ENCODE measurements at places on chromosomes 16 and 17.

DNA sequence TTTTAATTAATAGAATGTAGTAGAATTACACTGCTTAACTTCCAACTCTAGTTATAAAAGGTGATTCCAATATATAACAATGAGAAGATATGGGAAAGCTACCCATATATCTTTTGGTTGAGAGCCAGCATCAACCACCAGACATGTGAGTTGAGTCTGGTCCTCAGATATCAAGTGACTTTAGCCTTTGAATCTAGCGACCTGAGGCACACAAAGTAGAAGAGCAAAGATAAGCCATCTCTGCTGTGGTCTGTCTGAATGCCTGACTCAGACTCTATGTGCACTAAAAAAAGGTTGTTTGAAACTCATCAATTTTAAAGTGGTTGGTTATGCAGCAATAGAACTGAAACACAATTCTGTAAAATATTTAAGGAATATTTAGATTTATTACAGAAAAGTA is 492.5 kb upstream of the SOX9 start:
- DNase-seq: no peak

DNA sequence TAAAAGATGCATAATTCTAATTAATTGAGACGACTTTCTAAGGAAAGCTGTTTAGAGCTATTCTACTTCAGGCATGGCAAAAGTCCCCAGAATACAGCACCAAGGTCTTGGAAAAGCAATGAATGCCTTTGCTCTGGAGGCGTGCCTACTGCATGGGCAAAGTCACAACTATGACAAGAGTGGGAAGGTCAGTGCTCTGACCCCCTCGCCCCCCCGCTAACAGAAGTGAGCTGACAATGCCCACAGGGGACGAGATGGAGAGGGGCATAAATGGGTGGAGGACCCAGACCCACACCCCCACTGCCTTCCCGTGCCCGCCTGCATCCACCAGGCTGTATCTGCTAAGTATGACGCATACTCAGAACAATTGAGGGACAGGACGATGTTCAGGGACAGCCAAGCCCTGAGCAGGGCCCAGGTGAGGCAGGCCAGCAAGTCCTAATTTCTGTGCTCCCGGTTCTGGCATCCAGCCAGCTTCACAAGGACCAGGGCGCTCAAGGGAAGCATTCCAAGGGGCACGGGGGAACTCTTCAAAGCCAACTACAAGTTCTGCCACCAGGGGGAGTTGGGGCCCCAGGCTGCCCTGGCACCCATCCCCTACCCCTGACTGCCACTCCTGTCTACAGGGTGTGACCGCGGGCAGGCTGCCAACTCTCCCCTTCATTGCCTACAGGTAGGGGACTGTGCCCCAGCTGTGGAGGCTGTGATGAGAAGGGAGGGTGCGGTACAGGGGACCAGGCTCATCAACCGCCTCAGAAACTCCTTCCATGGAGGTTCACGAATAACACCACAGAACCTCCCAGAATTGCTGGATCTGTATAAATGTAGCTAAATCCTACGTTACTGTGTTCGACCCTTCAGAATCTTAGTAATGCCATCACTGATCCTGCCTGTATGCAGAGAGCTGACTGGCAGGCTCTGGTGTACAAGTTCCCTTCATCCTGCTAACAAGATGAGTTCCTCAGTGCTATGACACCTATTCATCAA is 20.8 kb downstream of the NPRL3 start:
- peak; percentile 37 for DNase-seq

DNA sequence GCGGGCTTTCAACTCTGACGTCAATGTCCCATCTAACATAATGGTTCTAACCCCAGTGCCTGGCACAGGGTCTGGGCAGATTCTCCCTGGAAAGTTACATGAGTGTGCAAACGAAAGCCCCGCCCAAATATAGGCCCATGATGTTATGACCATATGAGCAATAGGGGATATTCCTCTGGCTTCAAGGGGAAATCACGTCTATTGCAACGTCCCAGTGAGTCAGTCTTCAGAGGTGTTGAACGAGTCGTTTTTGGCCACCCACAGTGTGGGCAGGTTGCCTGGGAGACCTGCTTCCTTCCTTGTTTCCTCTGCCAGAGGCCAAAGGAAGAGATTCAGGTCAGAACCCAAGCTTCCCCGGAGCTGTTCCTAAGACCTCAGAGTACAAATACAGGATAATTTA is 30.3 kb downstream of the PIK3R5 start:
- DNase-seq: peak; percentile 76

- no peak for DNase-seq
Observed at GRCh38 chr16:22284637-22285036, 12.6 kb upstream of the POLR3E start.

DNA sequence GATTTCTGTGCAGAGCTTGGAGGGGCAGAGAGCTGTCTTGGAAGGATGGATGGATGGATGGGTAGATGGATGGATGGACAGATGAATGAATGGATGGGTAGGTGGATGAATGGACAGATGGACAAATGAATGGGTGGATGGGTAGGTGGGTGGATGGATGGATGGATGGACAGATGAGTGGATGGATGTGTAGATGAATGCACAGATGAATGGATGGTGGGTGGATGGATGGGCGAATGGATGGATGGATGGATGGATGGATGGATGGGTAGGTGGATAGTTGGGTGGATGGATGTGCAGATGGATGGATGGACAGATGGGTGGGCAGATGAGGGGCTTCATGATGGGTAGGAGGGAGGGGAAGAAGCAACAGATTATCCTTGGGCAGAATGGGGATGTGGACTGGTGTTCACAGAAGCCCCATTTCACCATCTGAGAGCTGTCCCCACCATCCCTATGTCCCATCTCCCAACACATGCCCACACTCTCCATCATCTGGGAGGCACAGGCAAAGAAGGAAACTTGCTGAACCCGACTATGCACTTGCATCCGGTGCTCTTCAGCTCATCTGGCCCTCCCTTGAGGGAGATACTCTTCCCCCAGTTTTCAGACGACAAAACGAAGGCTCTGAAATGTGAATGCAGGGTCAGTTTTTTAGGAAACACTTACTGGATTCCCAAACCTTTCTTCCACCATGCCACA is 57.2 kb downstream of the IL21R start:
- no peak for DNase-seq

GRCh38 chr16:30656974-30657865 is 1.0 kb upstream of the FBRS start:
- no peak for DNase-seq

- no peak for DNase-seq
Observed at GRCh38 chr16:56641166-56641565, 2.7 kb downstream of the MT1A start.

GRCh38 chr17:79948406-79948944 is 87.2 kb downstream of the TBC1D16 start:
- no peak for DNase-seq

- no peak for DNase-seq
Observed at GRCh38 chr17:40648384-40648968, 858 bp upstream of the SMARCE1 start.

GRCh38 chr17:82869536-82869935 is 29.7 kb upstream of the ZNF750 start:
- no peak for DNase-seq

DNA sequence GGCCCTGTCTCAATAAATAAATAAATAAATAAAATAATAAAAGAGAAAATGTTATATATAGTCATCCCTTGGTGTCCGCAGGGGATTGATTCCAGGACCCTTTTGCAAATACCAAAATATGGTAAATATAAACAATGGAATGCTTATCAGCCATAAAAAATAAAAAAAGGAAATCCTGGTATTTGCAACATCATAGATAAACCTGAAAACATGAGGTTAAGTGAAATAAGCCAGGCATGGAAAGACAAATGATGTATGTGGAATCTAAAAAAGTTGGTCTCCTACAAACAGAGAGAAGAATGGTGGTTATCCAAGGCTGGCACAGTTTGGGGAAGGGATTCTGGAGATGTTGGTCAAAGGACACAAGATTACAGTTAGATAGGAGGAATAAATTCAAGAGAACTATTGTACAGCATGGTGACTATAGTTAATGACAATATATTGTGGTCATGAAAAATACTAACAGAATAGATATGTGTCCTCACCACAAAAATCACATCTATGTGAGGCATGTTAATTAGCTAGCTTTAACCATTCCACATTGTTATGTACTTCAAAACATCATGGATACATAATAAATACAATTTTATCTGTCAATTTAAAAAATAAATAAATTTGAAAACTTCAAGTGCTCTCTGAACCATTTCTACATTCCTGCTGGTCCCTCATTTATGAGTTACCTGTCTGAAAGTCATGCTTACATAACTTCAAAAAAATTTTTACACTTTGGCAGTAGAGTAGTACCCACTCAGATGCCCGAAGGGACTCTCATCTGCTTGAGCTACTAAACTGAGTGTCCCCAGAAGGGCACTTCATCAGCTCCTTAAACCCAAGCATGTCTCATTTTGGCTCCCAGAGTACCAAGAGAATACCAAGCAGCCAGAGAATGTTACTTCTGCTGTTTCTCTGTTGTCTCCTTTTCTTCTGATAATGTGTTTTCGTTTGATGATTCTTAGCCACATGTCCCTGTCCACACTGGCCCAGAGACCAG is 26.6 kb downstream of the N4BP1 start:
- no peak for DNase-seq

DNA sequence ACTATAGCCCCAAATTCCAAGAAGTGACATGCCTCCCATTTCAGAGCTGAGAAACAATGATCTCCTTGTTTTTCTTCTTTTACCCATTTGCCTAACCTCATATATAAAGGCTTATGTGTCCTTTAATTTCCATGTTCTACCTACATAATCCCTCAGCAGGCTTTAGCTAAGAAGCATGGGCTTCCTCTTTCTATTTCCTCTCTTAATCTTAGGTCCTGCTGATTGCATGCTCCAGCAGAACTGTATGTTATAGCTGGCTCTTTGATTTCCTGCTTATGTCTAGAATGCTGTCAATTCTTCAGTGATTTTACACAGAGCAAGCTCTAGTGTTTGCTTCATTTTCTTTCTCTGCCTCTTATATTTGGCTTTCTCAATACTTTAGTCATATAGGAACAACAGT is 151.7 kb upstream of the COX10 start:
- DNase-seq: peak; percentile 84

DNA sequence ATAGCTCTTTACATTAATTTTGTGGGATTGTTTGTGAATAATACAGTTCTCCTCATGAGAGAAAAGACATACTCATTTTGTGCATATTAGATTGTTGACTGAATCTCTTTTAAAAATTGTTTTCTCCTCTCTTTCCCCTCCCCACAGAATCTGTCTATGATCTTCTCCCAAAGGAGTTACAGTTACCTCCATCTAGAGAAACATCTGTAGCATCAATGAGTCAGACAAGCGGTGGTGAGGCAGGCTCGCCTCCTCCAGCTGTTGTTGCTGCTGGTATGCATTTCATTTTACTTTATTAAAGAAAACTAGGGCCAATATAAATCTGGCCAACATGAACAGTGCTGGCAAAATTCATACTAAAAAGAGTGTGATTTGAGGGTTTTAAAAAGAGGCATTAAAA is 60.5 kb downstream of the NFAT5 start:
- DNase-seq: no peak

- no peak for DNase-seq
Observed at GRCh38 chr17:8186446-8186786, 3.6 kb downstream of the BORCS6 start.

DNA sequence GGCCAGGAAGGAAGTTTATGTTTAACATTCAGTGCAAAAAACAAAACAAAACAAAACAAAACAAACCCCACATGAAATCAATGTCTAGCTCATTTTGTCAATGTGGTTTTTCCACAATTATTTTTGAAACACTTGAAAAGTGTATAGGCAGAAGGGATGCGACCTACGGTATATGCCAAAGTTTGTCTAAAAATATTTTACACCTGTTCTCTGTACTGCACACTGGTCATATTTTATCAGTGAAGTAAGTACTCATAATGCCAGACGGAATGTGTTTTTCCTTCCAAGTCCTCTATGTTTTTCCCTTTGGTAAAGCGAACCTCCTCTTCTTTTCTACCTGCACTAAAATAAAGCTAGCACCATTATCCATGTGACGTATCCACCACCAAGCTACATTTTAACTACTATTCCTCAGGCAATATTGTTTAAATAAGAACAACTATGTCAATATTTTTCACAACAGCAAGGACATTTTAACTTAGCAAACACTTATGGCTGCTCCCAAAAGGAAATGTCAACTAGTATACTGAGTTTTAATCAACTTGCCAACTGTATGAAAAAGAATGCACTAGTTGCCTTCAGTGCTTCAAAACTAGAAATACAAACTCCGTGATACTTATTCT is 10.3 kb downstream of the TOB1 start:
- DNase-seq: no peak

- DNase-seq: no peak
Observed at GRCh38 chr17:76581515-76581914, 4.1 kb downstream of the ST6GALNAC2 start.

GRCh38 chr16:85395207-85395912 is 217.8 kb upstream of the GSE1 start:
- DNase-seq: peak; percentile 68

DNA sequence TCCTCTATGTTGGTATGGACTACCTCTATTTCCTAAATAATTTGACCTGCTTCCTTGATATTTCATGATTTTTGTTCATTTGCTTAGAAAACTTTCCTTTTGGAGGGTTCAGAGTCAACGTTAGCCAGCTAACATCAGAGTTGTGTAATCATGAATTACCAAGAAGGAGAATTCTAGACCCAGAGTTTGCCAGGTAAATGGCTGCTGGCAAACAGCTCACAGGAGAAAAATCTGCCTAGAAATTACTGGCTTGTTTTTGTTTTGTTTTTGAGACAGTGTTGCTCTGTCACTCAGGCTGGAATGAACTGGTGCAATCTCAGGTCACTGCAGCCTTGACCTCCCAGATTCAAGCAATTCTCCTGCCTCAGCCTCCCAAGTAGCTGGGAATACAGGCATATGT is 111.4 kb upstream of the SALL1 start:
- DNase-seq: no peak

GRCh38 chr16:47258874-47259461 is 115.2 kb upstream of the NETO2 start:
- DNase-seq: peak; percentile 11

GRCh38 chr17:79808763-79809529 is 12.1 kb upstream of the CBX8 start:
- peak; percentile 19 for DNase-seq

- no peak for DNase-seq
Observed at GRCh38 chr17:82823004-82823403, 16.8 kb downstream of the ZNF750 start.

DNA sequence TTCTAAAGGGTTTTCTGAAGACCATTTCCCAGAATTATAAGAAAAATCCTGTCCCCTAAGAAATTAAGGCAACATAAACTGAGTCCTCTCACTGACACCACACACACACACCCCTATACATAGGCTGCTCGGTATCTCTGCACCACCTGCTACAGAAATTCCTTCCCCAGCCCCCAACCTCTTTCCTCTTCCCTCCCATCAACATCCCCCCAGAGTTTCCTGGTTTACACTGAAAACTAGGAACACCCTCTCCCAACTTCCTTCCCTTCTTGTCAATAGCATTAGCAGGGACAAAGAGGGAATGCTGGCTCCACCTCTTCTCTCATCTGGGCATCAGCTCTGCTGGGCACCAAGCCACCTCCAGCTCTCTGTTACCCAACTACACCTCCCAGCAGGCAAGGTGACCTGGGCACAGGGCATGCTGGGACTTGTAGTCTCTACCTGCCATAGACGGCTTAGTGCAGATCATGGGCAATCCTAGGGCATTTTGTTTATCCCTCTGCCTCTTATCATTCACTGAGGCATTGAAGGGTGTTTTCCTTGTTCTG is 15.7 kb downstream of the CAVIN1 start:
- DNase-seq: no peak
